ENCODE measurements at places on chromosomes 7 and 10.

- no peak for DNase-seq
Observed at GRCh38 chr7:123645516-123645915, 10.2 kb upstream of the LMOD2 start.

DNA sequence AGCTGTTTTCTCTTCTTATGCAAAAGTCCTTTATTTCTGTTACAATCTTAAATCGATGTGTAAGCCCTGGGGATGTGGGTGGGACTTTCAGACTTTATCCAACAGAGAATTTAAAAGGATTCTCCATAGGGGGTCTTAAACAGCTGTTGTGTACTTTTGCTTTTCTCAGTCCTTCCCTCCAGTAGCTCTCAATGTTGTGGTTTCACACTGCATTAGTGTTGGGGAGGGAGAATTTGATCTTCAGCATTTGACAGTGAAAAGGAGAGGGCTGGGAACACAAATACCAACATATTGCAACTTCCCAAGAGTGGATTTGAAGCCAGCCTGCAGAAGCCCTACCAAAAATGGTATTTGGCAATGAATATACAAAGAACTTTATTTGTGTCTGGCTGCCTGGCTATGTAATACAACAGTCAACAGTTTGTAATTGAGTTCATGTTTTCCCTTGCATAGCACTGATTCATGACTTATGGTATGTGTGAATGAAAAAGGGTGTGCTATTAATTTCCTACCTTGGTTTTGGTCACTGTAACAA, 80.1 kb upstream of the CAPZA2 start:
- peak; percentile 50 for DNase-seq

DNA sequence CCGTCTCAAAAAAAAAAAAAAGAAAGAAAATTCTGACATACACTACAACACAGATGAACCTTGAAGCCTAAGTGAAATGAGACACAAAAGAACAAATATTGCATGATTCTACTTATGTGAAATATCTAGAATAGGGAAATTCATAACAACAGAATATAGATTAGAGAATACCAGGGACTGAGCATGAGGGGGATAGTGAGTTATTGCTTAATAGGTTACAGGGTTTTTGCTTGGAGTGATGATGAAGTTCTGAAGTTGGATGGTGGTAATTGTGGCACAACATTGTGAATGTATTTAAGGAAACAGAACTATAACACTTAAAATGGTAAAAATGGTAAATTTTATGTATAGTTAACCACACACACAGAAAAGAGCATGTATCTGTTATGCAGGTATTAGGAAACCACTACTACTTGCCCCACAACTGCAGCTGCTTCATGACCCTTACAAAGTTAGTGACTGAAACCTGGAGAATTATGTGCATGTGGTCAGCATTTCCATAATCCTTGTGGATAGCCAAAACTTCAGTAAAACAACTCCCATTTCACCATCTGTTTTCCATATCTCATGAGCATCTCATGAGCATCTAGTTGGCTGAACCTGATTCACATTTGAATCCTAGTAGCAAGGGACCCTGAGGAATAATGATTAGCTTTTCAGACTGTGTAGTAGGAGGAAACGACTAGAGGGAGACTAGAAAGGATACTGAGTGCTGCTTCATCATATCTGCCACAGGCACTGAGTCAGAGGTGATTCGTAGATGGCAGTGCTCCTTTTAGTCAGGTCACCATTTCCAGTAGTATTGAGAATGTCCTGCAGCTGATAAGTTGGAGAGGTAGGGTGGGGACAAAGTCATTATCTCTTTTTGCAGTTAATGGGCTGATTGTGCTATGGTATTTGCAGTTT, 26.3 kb downstream of the SAMD8 start:
- DNase-seq: no peak

GRCh38 chr7:141156407-141156806, 82.5 kb downstream of the TMEM178B start:
- no peak for DNase-seq

- peak; percentile 46 for DNase-seq
Observed at GRCh38 chr10:7090529-7090928, 320.3 kb downstream of the SFMBT2 start.

GRCh38 chr7:151062399-151063211, 3.2 kb downstream of the SLC4A2 start:
- no peak for DNase-seq

DNA sequence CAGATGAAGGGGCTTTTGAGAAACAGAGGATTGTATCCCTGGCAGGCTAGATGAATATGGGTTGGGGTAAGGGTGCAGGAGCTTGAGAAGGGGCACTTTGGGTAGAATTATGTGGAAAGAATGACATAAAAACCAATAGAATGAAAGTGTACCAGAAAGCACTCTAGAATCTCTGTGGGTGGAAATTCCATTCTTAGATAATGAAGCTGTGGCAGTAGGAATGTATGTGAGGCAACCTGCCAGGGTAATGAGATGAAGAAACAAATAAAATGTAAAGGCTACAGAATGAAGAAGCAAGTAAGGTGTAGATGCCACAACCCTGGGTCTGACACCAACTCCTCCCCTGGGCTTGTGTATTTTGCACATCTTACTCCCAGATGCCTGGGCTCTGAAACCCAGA, 16.8 kb downstream of the NOBOX start:
- no peak for DNase-seq

DNA sequence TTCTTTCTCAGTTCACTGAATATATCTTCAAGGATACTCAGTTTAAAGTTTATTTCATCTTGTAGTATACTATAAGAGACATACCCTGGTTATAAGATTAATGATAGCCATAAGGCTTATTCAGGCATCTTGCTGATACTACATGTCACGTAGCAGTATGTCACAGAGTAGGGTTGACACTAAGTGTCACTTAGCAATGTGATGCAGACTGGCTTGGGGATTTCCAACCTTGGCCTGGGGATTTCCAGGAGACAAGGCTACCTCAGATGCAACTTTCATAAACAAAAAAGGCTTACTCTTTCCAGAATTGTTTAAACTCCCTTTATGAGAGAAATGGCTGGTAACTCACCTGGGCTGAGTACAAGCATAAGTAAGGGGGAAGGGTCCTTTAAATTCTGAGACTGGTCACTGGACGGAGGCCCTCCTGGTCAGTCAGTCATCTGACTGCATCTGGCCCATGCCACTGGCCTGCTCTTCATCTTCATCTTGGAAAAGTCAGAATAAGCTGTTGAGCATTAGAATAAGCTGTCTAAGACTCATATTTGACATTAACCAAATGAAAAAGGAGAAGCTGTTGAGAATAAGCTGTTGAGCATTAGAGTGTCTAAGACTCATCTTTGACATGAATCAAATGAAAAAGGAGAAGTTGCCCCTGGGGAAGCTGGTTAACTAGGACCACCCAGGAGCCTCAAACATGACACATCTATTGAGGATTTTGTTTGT, 9.5 kb downstream of the SLC13A1 start:
- DNase-seq: no peak

DNA sequence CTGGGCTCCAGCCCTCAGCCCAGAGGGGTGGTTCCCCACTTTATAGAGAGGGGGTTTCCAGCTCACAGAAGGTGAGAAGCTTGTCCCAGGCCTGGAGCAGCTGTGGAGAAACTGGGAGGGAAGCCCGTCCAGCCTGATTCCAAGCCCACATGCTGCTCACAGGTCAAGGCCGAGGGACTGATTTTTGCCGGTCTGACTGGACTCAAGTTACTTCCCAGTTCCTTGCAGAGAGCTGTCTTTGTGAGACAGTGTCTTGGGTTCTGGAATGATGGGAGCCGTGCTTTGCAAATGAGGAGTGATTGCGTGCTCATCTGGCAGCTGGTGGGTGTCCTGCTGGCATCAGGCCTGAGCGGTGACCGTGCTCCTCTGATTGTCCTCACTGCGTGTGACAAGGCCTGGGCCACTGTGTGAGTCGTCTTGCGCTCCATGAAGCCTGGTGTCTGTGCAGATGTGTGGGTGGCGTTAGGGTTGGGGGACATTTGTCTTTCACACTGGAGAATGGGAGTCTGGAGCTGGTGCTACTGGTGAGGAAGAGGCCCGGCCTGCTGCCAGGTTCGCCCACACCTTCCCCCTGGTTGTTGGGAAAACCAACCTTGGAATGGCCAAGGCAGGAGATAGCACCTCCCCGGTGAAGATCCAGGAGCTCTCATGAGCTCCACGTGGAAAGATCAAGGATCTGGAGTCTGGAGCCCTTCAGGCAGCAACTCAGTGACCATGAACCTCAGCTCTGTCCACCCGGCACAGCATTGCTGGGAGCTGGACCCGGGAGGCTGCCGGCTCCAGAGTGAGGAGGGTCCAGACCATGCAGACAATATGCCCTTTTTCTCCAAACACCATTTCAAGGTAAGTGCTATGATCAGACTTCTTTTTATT, 129.6 kb downstream of the SMURF1 start:
- no peak for DNase-seq

- DNase-seq: no peak
Observed at GRCh38 chr10:7411671-7412128, 866 bp upstream of the SFMBT2 start.

GRCh38 chr10:97882142-97883091, 32.8 kb downstream of the GOLGA7B start:
- DNase-seq: no peak

GRCh38 chr7:94276795-94277194, 117.9 kb upstream of the COL1A2 start:
- DNase-seq: no peak

GRCh38 chr10:31939797-31940708, 11.4 kb upstream of the ARHGAP12 start:
- no peak for DNase-seq

- no peak for DNase-seq
Observed at GRCh38 chr10:123165445-123166072, 11.4 kb downstream of the BUB3 start.

DNA sequence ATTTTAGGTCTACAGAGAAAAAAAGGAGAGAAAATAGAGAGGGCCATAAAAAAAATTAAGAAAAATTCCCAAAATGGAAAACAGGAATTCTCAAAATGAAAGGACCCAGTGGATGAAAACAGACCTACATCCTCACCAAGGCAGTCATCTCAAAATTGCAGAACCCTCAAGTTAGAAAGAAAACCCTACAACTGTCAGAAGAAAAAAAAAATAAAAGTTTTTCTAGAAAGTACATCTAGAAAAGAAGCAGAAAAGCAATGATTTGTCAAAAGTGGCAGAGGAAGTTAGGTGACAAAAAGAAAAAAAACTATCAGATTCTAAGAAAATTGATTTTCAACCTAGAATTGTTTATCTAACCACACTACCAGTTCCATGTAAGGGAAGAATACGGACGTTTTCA, 167.6 kb upstream of the LRGUK start:
- no peak for DNase-seq

DNA sequence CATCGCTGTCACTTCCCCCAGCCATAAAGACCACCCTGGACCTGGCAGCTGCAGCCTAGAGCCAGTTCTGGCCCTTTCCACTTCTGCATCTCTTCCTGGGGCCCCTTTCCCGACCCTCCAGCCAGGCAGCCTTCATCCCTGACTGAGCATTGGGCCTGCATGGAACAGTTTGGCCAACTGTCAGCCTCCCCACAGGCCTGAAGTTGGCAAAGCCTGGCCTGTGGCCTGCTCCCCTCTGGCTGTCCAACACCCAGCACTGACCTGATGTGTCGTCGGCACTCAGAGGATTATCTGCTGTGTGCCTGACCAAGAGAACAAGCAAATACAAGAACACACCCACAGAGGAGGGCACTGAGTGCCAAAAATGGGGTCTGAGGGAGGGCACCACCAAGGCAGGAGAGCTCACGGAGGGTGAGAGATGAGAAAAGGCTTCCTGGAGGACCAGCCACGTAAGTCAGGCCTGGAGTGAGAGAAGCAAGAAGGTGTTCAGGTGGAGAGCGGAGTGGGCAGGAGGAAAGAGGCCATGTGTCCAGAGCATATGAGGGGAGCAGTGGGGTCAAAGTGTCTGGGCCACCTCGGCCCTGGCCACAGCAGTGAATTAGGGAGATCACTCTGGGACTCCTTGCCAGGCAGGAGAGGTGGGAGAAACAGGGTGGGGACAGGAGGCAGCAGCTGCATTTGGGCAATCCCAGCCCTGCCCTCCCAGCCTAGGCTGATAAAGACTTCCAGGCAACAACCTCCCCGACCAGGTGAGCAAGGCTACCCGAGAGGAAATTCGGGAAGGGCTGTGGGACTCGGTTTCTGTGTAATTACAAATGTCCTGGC, 4.5 kb downstream of the GPRIN2 start:
- DNase-seq: no peak

GRCh38 chr10:20622531-20623211, 274.4 kb downstream of the NEBL start:
- DNase-seq: no peak

DNA sequence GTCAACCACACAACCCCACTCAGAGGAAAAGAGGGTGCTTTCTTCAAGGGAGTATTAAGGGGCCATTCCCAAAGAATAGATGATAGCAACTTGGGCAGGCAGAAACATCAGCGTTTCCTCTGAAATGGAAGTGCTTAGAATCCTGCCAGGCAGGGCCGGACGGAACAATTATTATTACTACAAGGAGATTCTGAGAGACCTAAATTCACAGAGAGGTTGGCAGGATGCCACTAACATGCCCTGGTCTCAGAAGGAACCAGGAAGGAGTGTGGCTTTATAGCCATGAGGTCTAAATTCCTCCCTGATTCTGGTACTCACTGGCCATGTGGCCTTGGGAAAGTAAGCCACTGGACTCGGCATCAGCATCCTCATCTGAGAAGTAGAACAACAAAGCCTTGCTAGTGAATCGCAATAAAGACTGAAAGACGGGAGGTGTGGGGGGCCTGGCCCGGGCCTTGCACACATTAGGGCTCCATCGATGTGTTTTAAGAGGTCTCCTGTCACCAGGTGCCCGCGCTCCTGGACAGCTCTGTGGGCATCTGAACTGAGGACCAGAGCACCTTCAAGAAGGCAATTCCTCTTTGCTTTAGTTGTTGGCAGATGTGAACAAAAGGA, 131.5 kb downstream of the OAT start:
- no peak for DNase-seq

GRCh38 chr7:97430006-97430405, 301.9 kb upstream of the TAC1 start:
- DNase-seq: no peak

DNA sequence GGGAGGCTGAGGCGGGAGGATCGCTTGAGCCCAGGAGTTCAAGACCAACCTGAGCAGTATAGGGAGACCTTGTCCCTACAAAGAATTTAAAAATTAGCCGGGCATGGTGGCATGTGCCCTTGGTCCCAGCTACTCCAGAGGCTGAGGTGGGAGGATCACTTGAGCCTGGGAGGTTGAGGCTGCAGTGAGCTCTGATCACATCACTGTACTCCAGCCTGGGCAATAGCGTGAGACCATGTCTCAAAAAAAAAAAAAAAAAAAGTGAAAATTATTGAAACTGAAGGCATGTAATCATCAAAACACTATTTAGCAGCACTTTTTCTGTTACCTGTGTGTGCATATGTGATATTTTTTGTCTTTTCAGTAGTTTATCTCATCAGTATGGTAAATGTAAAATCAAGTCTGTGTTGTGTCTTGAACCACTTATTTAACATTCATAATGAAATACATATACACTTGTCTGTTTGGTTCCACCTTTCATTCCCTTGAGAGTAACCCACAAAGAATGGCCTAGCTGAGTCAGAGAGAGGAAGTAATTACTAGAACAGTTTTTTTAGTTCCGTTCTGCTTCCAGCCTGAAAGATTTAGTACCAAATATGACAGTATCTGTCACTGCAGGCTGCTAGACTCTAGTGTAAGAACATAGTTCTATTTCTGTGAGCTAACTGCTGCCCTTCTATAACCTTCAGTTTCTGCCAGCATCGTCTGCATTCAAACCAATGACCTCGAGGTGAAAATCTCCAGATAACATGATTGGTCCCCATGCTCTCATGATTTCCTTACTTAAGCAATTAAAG, 68.6 kb downstream of the MMRN2 start:
- no peak for DNase-seq

All from NCI-H187 treated with DMSO at 0.1 percent for 48 hours (cell line).